ENCODE measurements at places on chromosomes 5 and 9. TPM values are rescaled to one million over a fixed set of nuclear protein-coding genes. Genes with fewer than 3 reads are reported as not detected.

STK32A gene
- polyA plus RNA-seq, result 7.8 TPM

CD14 gene
- 43.8 TPM for polyA plus RNA-seq

IL4 gene
- not detected for polyA plus RNA-seq

SHC3 gene
- 0.95 TPM for polyA plus RNA-seq

PCDHGA1 gene
- polyA plus RNA-seq, result 0.19 TPM

GRCh38 chr5:163760498-163760897 lies 255.1 kb downstream of the MAT2B start:
- no peaks in the 10 kb centered on the region for H3K36me3 ChIP-seq
- no peak overlapping the region for H3K27ac ChIP-seq
- no peak overlapping the region for H3K4me3 ChIP-seq
- DNase-seq, result no peak

DNA sequence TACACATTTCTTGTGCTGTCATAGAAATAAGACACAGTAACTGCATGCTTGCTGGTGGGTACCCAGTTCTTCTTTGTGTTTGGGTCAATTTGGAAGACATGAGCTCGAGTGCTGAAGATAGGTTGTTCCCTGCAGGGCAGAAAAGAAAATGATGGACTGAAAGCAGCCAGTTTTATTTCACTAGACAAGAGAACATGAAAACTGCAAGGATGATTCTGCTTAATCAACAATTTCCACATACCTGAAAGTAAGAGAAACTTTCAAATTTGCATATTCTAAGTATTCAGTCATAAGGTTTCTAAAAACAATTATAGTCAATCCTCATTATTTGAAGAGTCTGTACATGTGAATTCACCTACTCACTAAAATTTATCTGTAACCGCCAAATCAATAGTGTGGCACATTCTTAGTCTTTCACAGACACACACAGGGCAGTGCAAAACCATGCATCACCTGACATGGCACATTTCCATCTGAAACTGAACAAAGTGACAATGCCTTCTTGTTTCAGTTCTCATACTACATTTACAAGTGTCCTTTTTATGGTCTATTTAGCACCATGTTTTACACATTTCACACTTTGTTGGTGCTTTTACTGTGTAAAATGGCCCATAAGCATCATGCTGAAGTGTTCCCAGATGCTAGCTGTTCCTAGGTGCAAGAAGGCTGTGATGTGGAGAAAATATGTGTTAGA lies 56.9 kb downstream of the HOMER1 start:
- H3K27me3 ChIP-seq, result no peaks in the 10 kb centered on the region
- no peaks in the 10 kb centered on the region for H3K4me1 ChIP-seq
- H3K4me3 ChIP-seq, result no peak overlapping the region

DNA sequence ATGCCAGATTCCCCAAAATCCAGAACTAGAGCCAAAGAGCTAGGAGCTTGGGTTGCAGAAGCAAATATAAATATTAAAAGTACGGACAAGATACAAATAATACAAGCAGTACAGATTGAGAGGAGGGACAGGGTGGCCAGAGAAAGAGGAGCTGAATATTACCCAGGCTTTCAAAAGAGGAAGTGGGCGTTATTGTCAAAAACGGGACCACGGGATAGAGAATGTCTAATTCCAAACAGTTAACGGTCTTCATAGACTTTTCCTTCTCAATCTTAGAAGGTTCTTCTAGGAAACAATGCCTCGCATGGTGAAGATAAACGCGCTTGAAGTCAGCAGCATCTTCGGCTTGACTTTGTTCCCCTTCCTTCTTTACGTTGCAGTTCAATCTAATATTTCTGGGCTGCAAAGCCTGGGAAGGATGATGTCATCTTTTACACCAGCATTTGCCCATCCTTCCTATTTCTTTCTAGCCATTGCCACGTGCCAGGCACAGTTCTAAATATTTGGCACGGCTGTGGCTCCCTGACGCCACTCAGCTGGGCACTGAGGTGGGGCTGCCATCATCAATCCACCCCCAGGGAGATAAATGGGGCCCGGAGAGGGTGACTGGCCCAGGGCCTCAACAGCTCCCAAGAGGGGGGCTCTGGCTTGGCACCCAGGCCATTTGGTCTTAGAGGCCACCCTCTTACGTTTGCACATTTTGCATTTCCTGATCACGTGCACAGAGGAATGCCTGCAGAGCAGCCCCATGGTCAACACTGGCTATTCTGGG lies 16.3 kb upstream of the OLFM1 start:
- H3K4me3 ChIP-seq, result no peak overlapping the region
- H3K36me3 ChIP-seq, result no peaks in the 10 kb centered on the region
- H3K27ac ChIP-seq, result no peak overlapping the region
- peak; percentile 28 for DNase-seq

GRCh38 chr9:129080298-129080600 lies 662 bp upstream of the DOLPP1 start:
- H3K36me3 ChIP-seq, result no peaks in the 10 kb centered on the region
- H3K4me1 ChIP-seq, result peaks cover 15% of the 10 kb centered on the region
- H3K4me3 ChIP-seq, result peak overlapping the region; percentile 77

GRCh38 chr5:15577831-15578230 lies 77.9 kb downstream of the FBXL7 start:
- DNase-seq, result no peak
- H3K4me3 ChIP-seq, result no peak overlapping the region
- H3K36me3 ChIP-seq, result no peaks in the 10 kb centered on the region
- no peaks in the 10 kb centered on the region for H3K4me1 ChIP-seq
- no peak overlapping the region for H3K27ac ChIP-seq

DNA sequence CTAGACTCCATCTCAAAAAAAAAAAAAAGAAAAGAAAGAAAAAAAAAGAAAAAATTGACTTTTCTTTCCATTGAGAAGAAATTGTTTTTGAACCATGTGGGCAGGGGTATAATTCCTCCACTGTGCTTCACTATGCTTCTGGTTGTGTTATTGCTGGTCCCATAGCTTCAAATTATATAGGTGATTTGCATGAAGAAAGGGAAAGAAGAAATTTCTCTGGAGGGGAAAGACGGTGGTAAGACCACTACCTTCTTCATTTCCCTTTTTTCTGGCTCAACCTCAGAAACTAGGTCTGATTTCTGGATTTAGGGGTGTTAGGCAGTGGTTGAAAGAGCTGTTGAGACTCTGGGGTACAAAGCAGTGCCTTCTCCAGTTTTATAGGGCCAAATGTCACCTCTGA lies 29.3 kb upstream of the HSPB3 start:
- no peak overlapping the region for H3K4me3 ChIP-seq
- no peak for DNase-seq
- H3K4me1 ChIP-seq, result no peaks in the 10 kb centered on the region
- no peaks in the 10 kb centered on the region for H3K36me3 ChIP-seq

DNA sequence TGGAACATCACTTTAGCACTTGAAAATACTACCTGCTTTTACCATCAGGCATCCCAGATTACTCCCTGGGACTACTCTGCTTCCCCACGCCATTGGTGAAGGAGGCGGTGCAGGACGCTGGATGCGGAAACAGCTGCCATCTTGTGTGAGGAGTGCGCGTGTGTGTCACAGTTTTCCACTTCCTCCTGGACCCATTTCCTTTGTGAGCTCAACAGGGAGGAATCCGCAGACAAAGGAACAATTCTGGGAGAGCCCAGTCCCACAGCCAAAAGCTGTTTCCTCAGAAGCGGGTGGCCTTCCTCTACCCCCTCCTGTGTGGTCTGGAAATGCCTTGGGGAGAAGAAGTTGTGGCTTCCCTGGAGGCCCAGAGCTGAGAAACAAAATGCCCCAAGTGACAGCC lies 16.8 kb downstream of the AFAP1L1 start:
- no peak overlapping the region for H3K4me3 ChIP-seq
- H3K27me3 ChIP-seq, result no peaks in the 10 kb centered on the region
- H3K36me3 ChIP-seq, result no peaks in the 10 kb centered on the region
- H3K4me1 ChIP-seq, result no peaks in the 10 kb centered on the region

DNA sequence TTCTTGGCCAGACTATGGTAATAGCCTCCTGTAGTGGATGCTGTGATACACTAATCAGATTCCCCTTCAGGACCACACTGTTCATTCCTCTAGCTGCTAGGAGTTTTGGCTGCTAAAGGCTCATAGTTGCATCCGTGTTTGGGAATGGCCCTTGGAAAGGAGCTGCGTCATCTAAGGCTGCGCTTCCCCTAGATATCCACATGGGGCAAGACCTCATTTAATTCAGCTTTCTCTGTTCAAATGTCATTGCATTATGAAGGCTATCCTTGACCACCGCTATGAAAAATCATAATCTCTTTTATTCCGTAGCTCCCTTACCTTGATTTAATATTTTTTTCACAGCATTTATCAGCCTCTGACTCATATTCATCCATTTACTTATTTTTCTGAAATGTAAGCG lies 258.3 kb upstream of the NR4A3 start:
- H3K36me3 ChIP-seq, result no peaks in the 10 kb centered on the region
- DNase-seq, result no peak
- no peak overlapping the region for H3K27ac ChIP-seq
- no peaks in the 10 kb centered on the region for H3K27me3 ChIP-seq
- H3K4me1 ChIP-seq, result no peaks in the 10 kb centered on the region
- H3K4me3 ChIP-seq, result no peak overlapping the region

GRCh38 chr5:54009357-54009756 lies 301.0 kb downstream of the ARL15 start:
- no peak overlapping the region for H3K4me3 ChIP-seq
- no peaks in the 10 kb centered on the region for H3K27me3 ChIP-seq
- H3K36me3 ChIP-seq, result no peaks in the 10 kb centered on the region
- no peak for DNase-seq
- no peak overlapping the region for H3K27ac ChIP-seq

DNA sequence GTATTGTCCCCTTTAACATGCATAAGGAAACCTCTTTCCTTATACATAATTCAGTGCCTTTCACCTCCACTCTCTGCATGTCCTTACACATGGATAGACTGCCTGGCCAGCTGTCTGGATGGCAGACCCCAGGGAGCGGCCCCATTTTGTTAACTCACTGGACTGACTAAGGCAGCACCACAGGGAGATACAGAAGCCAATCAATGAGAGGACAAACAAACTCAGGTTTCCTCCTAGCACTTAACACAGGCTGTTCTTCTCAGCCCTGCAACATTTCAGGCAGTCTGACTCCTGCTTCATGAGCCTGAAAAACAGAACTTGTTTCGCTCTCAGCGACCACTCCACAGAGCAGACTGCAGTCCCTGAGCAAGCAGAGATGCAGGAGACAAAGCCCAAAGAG lies 135.4 kb upstream of the RASEF start:
- DNase-seq, result no peak
- no peaks in the 10 kb centered on the region for H3K27me3 ChIP-seq
- no peaks in the 10 kb centered on the region for H3K4me1 ChIP-seq
- no peak overlapping the region for H3K27ac ChIP-seq
- no peaks in the 10 kb centered on the region for H3K36me3 ChIP-seq

DNA sequence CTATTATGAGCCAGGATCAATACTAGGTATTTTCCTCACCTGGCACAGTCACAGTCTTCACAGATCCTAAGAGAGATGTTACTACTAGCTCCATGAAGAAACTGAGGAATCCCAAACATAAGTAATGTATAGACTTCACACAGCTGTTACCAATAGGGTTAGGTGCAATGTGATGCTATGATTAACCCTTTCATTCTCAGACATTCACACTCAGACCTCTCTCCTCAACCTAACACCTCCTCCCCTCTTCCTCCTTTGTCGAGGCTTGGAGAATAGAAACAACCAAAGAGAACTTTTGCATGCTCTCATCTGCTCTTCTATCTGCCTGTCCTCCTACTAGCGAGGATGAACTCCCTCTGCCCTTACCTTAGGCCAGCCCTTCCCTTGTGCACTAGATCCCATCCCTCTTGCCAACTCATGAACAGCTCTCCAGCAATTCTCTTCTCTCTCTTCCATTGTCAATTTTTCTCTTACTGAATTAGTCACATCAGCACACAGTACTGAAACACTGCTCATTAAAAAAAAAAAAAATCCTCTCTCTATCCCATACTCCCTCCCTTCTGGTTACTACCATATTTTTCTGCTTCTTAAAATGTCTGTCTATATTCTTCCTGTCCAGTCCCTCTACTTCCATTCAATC lies 47.7 kb downstream of the MAPKAP1 start:
- DNase-seq, result no peak
- H3K27me3 ChIP-seq, result no peaks in the 10 kb centered on the region
- H3K36me3 ChIP-seq, result no peaks in the 10 kb centered on the region
- H3K27ac ChIP-seq, result no peak overlapping the region
- no peaks in the 10 kb centered on the region for H3K4me1 ChIP-seq

- no peak overlapping the region for H3K27ac ChIP-seq
- peaks cover 7% of the 10 kb centered on the region for H3K4me1 ChIP-seq
- no peak overlapping the region for H3K4me3 ChIP-seq
Measured at GRCh38 chr5:172266676-172267092, 16.9 kb downstream of the UBTD2 start.

- no peaks in the 10 kb centered on the region for H3K27me3 ChIP-seq
- H3K4me1 ChIP-seq, result no peaks in the 10 kb centered on the region
- H3K4me3 ChIP-seq, result no peak overlapping the region
- DNase-seq, result peak; percentile 31
- peak overlapping the region; percentile 41 for H3K27ac ChIP-seq
Measured at GRCh38 chr5:5360363-5360940, 62.0 kb upstream of the ICE1 start.

GRCh38 chr5:91141642-91142041 lies 241.5 kb downstream of the ARRDC3 start:
- no peaks in the 10 kb centered on the region for H3K4me1 ChIP-seq
- no peak overlapping the region for H3K4me3 ChIP-seq
- no peaks in the 10 kb centered on the region for H3K27me3 ChIP-seq
- no peaks in the 10 kb centered on the region for H3K36me3 ChIP-seq
- H3K27ac ChIP-seq, result no peak overlapping the region

GRCh38 chr5:1685066-1685465 lies 114.6 kb downstream of the MRPL36 start:
- H3K4me3 ChIP-seq, result no peak overlapping the region
- no peak overlapping the region for H3K27ac ChIP-seq
- DNase-seq, result no peak

DNA sequence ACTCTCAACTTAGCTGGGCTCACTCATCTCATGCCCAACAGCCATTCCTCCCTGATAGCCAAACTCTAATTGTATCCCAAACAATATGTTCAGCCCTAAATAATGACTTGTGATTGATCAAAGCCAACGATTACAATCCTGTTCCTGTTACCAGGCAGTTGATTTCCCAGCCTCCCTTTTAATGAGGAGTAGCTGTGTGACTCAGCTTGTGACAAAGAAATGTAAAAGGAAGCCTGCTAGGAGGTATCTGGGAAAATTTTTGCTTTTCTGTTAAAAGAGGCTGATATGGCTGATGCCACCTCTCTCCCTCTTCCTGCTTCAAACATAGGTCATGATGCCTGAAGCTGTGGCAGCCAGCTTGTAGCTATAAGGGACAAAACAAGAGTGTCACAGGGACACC lies 19.6 kb upstream of the ENC1 start:
- no peak for DNase-seq
- H3K27me3 ChIP-seq, result no peaks in the 10 kb centered on the region
- H3K27ac ChIP-seq, result no peak overlapping the region
- no peaks in the 10 kb centered on the region for H3K36me3 ChIP-seq

Data from kidney (tissue), 22 donors.